RPMI8226 (cell line): ENCODE measurements at places on chromosomes 6 and 20.

- no peak for DNase-seq
Measured at GRCh38 chr6:4727217-4727616, 49.0 kb upstream of the CDYL start.

GRCh38 chr20:9531581-9531980 is 17.2 kb downstream of the LAMP5 start:
- DNase-seq = no peak

GRCh38 chr6:3355358-3356055 is 96.8 kb downstream of the PSMG4 start:
- DNase-seq = peak; percentile 84

GRCh38 chr6:133202610-133203343 is 38.4 kb upstream of the EYA4 start:
- DNase-seq = no peak

GRCh38 chr6:92271091-92271490 is 1148.3 kb downstream of the EPHA7 start:
- no peak for DNase-seq

- DNase-seq = no peak
Measured at GRCh38 chr6:19558934-19559333, 278.2 kb upstream of the ID4 start.

- no peak for DNase-seq
Measured at GRCh38 chr20:40961686-40962640, 66.7 kb upstream of the TOP1 start.

- no peak for DNase-seq
Measured at GRCh38 chr6:43103253-43103876, 27.3 kb downstream of the PTK7 start.

GRCh38 chr20:1950836-1951235 is 43.0 kb downstream of the PDYN start:
- DNase-seq = no peak

DNA sequence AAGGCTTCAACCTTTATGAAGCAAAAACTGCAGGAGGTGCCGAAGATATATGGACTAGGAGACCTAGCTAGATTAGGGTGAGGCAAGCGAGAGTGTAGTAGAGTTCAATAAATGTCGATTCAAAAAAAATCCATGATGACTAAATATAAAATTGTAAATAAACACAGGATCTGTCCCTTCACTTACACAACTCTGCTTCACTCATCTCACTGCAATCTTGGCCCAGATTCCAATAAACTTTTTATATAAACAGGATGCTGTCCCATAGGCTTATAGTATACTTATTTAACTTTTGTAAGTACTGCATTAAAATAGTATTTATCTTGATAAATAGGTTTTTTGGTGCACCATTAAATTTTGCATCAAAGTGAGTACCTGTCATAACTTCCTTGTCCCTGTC is 648.4 kb upstream of the NRSN1 start:
- DNase-seq = no peak

DNA sequence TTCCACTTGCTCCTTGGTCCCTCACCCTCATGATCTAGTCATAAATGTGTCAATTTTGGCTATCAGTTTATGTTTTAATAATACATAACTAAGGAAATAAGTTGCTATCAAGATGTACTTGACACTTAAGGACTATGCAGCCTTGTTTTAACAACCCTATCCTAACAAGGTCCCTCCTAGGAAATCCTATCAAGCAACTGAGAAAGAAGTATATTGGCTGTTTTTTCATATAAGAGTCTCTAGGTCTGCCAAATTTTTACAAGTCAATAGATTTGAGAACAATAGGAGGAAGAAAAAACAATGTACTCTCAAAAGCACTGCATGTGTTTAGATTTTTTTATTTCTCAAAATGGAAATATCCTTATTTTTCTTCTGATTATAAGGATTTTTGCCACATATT is 14.7 kb downstream of the FILIP1 start:
- no peak for DNase-seq

DNA sequence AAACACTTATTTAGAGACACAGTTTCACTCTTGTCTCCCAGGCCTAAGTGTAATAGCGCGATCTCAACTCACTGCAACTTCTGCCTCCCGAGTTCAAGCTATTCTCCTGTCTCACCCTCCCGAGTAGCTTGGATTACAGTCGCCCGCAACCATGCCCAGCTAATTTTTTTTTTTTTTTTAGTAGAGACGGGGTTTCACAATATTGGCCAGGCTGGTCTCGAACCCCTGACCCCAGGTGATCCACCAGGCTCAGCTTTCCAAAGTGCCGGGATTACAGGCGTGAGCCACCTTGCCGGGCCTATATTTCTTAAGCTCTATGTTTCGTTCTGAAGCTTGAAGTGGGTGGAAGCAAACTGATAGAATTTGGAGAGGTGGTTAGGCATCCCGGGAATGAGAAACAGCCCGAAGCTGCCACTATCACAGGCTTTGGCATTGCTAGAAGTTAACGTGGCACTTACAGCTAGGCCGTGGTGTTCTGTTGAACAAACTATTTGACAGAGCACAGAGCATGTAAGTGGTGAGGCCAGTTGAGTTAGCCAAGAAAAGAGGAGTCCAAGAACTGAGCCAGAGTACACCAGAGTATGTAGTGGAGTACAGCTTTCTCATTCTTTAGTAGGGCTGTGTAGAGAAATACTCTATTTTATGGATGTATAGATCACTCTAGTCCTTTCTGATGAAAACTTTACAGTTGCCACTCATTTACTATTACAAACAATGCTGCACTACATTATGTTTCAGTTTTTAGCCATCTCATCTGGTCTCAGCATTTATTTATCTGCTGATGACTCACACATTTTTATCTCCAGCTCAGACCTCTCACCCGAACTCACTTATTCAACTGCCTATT is 62.0 kb upstream of the HFE start:
- peak; percentile 55 for DNase-seq

DNA sequence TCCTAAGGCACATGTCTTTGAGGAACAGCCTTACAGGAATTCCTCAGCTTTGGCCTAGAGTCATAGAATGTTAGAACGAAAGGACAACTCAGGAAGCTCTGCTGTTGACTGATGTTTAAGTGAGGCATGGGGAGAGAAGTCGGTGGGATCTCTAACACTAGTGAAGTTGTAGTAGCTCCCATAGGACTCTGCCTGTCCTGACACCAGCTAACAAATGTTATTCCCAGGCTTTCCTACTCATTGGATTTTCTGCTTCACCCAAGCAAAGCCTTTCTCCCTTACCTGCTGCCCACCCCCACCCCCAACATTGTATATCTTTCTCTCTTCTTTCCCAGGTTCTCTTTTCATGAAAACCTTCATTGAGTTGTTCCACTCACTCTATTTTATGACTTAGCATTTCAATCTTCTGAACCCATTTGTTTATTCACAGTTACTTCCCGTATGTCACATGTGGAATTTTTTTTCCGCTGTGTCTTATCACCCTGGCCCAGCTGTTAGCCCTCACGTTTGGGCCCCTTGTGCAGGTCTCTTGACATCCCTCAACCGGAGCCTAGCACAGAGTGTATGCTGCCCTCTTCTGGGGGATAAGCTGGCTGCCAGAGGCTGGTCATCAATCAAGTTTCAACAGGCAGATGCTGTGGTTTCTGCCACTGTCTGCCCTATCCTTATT is 39.2 kb upstream of the RNF8 start:
- DNase-seq = peak; percentile 17

GRCh38 chr6:138387577-138388368 is 10.1 kb downstream of the SMIM28 start:
- DNase-seq = no peak

- no peak for DNase-seq
Measured at GRCh38 chr20:48710341-48711043, 117.3 kb downstream of the PREX1 start.

GRCh38 chr6:44397424-44398164 is 10.1 kb downstream of the CDC5L start:
- no peak for DNase-seq

GRCh38 chr6:110980648-110981047 is 1.2 kb upstream of the RPF2 start:
- DNase-seq = no peak

DNA sequence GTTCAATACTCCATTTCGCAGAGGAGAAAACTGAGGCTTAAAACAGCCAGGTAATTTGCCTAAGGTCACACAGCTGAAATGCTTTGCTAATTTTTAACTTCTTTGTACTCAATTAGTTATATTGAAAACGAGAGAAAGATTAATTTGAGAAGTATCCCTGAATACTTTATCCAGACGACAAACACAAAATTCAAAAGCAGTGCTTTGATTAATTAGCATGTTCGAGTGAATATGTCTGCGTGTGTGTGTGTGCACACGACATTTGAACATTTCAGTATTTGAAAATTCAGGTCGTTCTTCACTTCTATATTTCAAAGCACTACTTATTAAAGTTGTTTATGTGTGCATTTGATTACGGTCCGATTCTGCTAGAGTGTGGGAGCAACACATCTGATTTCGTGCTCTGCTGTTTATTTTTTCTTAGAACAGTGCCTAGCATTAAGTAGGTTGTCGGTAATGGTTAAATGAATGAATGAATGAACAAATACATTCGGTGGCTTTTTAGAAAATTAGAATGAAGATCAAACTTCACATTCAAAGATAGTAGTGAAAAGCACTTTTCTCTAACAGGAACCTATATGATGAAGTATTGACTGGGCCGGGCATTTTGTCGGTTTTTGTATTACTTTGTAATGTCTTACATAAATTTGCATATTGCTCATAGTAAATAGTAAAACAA is 36.9 kb upstream of the SYNCRIP start:
- DNase-seq = no peak

- no peak for DNase-seq
Measured at GRCh38 chr6:50707652-50708300, 5.5 kb upstream of the TFAP2D start.

- no peak for DNase-seq
Measured at GRCh38 chr6:169169375-169169774, 84.3 kb downstream of the THBS2 start.

- no peak for DNase-seq
Measured at GRCh38 chr6:41050536-41050935, 2.5 kb upstream of the APOBEC2 start.

DNA sequence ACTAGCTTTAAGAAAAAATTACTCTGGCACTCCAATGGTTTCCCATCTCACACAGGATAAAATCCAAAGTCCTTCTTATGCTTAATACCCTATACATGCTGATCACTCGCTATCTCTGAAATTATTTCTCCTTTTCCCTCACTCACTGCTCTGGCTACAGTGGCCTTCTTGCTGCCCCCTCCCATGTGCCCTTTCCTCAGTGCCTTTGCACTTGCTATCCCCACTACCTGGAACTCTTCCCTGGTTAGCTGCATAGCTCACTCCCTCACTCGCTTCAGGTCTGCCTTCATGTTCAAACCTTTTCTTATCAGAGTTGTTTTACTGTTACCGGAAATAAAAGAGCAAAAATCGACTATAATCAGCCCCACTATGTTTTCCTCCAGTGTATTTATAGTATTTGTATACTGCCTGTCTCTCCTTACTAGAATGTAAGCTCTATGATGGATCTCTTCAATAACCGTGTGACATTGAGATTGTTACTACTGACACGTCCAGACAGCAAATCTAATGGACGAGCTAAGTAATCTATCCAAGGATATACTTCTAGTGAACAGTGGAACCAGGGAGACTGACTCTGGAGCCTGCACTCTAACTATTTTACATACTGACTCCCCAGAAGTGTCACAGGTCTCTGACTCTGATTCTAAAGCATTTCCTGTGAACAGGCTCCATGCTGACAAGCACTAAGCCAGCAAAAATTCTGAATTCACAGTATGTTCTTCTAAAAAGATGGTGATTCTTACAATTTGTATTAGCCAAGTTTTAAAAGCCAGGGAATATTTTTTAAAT is 25.1 kb downstream of the FKBP5 start:
- DNase-seq = no peak

GRCh38 chr6:95846652-95847051 is 169.1 kb upstream of the FUT9 start:
- DNase-seq = no peak

DNA sequence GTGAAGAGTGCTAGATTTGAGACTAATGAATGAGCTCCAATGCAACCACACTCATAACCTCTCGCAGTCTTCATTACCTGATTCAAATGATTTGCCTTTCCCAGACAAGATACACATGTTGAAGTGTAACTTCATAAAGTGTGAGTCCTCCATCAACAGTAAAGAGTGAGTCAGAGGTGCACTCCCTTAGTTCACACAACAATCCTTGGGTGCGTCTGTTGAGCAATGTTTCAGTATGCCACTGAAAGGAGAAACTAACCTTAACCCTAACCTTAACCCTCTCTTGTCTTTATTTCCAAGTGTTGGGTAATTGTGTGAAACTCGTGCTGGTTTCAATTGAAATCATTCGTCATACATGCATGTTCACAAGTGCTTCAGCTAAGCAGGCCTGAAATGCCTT is 21.0 kb upstream of the RIN2 start:
- DNase-seq = no peak

DNA sequence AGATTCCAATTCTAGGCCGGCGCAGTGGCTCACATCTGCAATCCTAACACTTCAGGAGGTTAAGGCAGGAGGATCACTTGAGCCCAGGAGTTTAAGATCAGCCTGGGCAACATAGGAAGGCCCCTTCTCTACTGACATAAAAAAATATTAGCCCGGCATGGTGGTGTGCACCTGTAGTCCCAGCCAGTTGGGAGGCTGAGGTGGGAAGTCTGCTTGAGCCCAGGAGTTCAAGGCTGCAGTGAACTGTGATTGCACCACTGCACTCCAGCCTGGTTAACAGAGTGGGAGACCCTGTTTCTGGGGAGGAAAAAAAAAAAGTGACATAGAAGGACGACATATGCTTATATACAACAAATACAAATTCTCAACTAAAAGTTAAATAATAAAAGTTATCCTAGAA is 30.9 kb downstream of the B4GALT5 start:
- no peak for DNase-seq

GRCh38 chr20:51528263-51529027 is 14.1 kb downstream of the NFATC2 start:
- DNase-seq = no peak

GRCh38 chr6:5012519-5012918 is 8.7 kb upstream of the RPP40 start:
- no peak for DNase-seq

DNA sequence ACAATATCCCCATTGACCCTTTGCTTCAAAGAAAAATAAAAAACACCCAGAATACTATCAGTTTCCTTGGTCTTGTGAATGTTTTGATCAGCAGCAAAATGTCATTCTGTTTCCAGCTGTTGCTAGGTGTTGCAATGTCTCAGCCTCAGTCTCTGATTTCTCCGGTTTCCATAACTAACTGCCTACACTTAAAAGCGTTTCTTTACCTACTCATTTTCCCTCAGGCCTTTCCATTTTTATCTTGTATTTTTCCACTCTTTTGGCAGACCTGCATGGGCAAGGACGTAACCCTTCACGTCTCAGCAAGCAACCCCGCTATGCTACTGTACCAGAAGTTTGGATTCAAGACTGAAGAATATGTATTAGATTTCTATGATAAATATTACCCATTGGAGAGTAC is 49.4 kb downstream of the KAT14 start:
- no peak for DNase-seq

DNA sequence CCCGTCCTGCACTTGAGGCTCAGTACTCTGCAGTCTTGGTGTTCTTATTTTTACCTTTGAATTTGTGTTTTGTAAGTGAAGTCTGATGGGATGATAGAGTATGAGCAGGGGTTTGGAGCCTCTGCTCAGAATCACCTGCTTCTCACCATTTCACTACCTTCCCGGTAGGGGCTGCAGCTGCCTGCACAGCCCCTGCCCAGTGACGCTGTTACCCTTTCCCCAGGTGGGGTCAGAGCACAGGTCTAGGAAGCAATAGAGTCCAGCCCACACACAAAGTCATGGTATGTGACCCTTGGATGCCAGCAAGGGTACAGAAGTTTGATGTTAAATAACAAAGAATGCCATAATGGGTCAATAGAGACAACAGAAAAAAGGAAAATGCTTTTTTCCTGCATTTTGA is 101.8 kb upstream of the TCF21 start:
- DNase-seq = no peak

- no peak for DNase-seq
Measured at GRCh38 chr6:96755096-96755495, 82.2 kb downstream of the GPR63 start.
